Cerebellar nuclear complex (tissue), 1 donor: ENCODE measurements at places on chromosomes 11 and 22.

- no peak for DNase-seq
These were observed 13.9 kb downstream of the SLC35E4 start for GRCh38 chr22:30649430-30650007.

GRCh38 chr11:79436919-79437277, 3.9 kb downstream of the TENM4 start:
- DNase-seq, result no peak

- no peak for DNase-seq
These were observed 5.1 kb downstream of the DKK3 start for GRCh38 chr11:12003336-12003735.

GRCh38 chr22:41656556-41656955, 32.1 kb downstream of the SNU13 start:
- no peak for DNase-seq

DNA sequence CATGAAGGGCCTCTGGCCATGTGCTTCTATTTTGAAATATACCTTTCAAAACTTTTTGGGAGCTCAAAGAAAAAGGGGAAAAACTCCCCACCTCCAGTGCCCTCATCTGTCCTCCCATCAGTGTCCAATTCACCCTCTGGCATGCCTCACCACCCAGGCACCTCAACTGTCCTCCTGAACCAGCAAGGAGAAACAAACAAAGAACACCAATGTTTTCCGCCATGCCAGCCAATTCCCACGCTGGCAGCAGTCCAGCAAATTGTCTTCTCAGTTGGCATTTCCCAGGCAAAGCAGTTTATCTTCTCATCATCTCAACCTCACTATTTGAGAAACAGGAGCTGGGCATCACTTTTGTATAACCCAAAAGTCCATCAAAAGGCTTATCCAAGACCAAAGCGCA, 496.9 kb downstream of the SOX6 start:
- DNase-seq, result no peak

DNA sequence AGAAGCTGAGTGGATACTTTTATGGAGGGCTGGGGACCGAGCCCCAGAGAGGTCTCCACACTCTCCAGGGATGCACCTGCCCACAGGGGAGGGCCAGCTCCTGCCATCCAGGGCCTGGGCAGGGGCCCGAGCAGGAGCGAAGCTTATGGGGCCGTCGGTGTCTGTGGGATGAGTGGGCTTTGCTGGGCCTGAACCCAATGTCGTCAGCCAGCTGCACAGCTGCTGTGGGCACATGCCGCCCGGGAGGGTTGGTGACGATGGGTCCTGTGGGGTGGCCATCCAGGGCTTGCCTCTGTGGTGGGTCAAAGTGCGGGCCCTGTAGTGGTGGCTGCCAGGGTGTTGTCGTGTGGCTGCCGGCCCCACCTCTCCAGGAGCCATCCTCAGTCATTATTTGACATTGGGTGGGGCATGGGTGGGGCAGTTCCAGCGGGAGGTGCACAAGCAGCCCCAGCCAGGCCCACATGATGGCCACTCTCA, 447.1 kb downstream of the TBC1D22A start:
- DNase-seq, result no peak

DNA sequence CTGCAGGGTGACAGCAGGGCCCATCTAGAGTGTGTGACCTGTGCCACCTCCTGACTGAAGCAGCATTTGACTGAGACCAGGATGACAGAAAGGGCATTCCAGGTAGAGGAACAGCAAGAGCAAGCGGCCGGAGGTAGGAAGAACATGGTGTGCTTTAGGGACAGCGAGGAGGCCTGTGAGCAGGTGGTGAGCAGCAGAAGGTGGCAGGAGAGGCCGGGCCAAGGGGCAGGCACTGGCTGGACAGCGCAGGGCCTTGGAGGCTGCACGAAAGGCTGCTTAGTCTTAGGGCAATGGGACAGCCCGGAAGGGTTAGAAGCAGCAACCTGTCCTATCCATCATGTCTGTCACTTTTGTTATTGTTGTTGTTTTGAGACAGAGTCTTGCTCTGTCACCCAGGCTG, 17.6 kb upstream of the LRRC32 start:
- no peak for DNase-seq

- DNase-seq, result no peak
These were observed 836.0 kb downstream of the FAM181B start for GRCh38 chr11:81897639-81898038.

DNA sequence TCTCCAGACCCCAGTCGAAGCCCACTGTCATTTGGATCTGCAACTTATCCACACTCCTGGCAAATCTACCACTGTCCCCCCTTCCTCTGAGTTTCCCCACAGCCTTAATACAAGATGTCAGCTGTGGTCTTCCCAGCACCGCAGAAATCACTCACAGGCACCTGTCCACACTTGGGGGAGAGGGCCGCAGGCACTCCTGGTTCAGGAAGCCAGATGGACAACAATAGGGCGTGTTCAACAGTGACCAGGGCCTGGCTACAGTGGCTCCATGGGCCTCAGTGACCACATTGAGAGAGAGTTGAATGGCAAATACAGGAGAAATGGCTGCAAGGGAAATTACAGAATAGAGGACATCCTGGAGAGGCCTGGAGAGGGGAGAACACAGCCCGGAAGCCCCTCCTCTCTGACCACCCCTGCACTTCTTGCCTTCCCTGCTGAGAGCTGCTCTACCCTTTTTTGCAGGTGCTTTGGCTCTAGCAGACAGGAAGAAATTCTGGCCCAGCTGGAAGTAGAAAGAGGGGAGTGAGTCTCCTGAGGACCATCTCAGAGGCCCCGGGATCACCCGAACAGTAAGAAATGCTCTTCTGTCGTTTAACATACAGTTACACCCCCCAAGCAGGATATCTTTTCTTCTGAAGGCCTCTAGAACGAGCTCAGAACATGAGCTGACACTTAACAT, 164.6 kb downstream of the FEZ1 start:
- DNase-seq, result no peak

DNA sequence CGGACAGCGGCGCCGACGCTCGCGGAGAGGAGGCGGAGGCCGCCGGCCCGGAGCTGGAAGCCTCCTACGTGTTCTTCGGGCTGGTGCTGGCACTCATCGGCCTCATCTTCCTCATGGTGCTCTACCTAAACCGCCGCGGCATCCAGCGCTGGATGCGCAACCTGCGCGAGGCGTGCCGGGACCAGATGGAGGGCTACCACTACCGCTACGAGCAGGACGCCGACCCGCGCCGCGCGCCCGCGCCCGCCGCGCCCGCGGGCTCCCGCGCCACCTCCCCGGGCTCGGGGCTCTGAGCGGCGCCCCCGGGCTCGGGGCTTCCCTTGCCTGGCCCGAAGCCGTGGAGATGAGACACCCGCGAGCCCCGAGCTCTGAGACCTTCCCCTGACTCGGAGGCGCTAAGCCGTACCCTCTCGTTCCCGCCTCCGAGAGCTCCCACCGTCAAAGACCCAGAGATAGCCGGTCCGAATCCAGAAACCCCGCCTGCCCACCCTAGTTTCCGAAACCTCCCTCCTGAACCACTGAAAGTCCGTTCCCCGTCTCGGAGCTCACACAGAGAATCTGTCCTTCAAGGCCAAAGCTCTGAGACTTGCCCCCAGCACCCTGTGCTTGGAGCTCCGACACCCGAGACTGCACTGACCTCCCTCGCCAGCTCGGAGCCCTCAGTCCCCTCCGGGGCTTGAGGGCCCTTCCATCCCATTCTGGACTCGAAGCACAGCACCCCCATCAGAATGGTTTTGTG, 1.5 kb downstream of the TPBGL start:
- DNase-seq, result no peak

- DNase-seq, result no peak
These were observed 19.4 kb downstream of the SYTL2 start for GRCh38 chr11:85791409-85791990.

DNA sequence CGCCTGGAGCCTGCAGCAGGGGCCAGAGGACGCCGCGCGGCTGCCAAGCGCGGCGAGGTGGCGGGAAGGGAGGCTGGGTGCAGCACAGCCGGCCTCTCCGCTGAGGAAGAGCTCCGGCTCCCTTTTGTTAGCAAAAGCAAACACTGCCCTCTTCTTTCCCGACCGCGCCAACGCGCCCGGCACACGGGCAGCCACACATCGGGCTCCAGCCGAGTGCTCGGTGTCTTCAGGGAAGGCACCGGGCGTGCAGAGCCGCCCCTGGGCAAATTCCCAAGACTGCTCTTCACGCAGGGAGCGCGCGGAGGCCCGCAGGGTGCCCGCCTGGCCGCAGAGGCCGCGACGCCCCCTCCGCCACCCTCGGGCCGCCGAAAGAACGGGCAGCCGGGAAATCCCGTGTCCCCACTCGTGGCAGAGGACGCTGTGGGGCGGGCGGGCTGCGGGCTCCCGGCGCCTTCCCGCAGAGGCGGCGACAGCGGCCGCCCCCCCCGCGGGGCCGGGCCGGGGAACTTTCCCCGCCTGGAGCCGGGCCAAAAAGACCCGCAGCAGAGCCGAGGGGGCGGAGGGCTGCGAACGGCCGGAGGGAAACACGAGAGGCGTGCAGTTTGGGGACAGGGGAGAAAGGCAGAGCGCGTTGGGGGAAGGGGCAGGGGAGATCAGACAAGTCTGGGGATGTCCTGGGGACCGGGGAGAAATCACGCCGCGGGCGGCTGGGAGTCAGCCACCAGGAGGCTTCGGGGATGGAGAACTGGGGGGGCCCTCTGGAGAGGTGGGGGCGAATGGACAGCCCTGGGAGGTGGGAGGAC, 931 bp downstream of the CADM1 start:
- peak; percentile 36 for DNase-seq

GRCh38 chr11:20451568-20451967, 64.1 kb downstream of the PRMT3 start:
- no peak for DNase-seq

DNA sequence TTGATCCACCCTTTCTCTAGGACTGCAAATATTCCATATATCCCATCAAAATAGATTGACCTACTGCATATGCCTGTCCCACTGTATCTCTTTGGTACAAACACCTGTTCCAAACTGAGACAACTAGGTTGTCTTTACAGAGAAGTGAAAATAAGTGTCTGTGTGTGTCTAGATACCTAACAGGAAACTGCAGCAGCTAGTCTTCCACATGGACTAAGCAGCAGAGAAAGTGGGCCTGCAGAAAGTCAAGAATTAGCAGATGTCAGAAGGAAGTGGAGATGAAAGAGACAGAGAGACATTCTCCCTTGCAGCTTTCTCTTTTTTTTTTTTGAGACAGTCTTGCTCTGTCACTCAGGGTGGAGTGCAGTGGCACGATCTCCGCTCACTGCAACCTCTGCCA, 3.9 kb upstream of the RAB39A start:
- DNase-seq, result no peak

DNA sequence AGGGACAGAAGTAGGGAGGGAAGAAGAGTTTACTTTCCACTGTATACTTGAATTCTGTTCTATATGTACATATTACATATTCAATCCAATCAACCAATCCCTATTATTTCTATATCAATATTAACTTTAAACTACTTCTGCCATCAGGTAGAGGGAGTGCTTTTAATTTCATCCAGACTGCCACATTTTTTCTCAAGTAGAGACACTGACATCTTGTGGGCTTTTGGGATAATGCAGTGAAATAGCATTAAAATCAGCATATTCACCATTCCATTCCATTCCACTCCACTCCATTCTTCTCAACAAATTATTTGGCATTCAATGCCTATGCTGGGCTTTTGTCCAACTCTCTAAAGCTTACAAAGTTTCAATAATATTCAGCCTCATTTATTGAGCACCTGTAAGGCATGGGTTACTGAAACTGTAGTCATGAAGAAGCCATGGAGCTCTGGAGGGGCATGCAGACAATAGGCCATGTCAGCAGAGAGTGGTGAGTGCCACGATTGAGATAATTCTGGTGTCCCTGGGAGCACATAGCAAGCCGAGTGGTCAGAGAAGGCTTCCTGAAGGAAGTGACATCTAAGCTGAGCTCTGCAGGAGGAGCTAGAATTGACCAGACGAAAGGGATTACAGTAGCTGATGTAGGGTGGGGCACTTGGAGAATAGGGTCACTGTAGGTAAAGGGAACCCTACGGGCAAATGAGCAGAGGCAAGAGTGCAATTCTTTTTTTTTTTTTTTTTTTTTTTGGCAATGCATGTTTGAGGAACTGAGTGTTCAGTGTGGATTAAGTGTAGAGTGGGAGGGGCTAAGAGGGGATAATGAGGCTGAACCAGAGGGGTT, 12.8 kb upstream of the CLPB start:
- no peak for DNase-seq

DNA sequence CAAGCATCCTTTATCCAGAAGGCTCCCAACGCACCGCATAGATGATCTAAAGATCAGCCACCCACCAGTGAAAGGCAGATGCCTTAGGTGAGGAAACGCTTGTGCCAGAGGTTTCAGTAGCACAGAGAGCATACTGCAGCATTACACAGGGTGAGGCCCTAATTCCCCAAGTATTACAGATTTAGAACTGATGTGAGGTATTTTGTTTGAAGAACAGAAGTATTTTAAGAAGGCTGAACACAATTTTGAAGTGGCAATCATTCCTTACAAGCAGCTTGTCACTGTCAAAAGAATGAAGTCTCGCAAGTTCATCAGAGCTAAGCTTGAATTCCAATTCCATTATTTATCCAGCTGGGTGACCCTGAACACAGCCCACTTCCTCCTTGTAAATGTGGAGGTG, 70.0 kb upstream of the FAT3 start:
- no peak for DNase-seq

- no peak for DNase-seq
These were observed 1717.1 kb upstream of the RAG2 start for GRCh38 chr11:38315151-38315550.
